ENCODE measurements at places on chromosomes 6 and 20. TPM values are rescaled to one million over a fixed set of nuclear protein-coding genes. Genes with fewer than 3 reads are reported as not detected.

DNA sequence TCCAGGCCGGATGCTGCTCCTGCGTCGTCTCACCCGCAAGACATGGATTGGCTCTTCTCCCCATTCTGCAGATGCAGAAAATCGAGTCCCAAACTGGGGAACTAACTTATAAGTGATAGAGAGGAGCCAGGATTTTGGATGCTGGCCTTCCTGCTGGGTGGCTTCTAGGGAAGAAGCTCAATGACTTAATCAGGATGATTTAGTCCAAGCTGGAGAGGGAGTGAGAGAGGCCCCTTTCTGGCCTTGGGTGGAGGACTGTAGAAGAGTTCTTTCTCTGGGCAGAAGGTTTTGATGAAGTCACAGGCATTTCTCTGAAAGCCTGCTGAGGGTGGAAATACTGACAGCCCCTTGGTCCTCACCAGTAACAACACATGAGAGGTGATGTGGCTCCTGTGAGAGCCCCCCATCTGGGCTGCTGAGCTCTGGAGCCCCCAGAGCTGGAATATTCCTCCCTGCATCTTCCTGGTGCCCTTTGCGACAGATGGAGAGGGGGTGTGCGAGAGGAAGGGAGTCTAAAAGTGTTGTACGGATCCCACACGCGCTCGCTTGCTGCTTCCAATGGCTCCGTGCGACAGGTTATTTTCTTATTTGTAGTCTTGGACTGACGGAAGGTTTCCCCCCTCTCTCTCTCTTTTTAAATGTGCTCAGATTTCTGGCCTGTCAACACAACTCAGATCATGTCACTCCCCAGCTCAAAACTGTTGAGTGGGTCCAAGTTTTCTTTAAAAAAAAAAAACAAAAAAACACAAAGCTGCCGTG lies 3.5 kb downstream of the SIRPA start:
- H3K4me1 ChIP-seq, result peaks cover 23% of the 10 kb centered on the region
- peaks cover 23% of the 10 kb centered on the region for H3K27me3 ChIP-seq
- H3K27ac ChIP-seq, result no peak overlapping the region
- no peak overlapping the region for H3K4me3 ChIP-seq
- no peaks in the 10 kb centered on the region for H3K36me3 ChIP-seq
- DNase-seq, result no peak

- no peaks in the 10 kb centered on the region for H3K27me3 ChIP-seq
- H3K4me1 ChIP-seq, result no peaks in the 10 kb centered on the region
- H3K27ac ChIP-seq, result no peak overlapping the region
- no peak for DNase-seq
Observed at GRCh38 chr20:47066484-47067270, 172.0 kb downstream of the EYA2 start.

DNA sequence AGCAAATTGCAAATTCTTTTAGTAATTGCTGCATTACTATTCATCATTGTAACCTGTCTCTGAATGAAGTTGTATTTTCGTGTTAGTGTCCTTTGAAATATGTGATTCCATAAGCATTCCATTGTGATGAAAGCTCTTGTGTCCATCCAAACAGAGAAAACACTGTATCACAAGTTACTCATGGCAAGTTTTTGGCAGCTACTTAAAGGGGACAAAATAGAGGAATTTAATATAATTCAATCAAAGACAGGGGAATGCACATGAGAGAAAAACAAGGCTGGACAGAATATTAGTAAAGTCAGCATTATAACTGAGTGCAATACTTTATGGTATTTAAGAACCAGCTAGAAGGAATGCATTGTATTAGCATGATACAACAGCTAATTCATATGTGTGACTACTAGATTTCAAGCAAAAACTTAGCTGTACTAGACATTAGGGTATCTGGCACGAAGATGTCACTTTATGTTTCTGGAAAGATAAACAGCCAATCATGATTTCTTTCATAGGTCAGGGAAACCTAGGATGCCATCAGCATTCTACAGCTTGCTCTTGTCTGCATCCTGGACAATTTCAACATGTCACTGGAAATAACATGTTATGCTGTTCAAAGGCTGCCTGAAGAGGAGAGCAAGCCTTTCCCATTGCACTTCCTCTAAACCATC lies 270.6 kb upstream of the MARCKS start:
- H3K4me1 ChIP-seq, result peaks cover 4% of the 10 kb centered on the region
- no peak overlapping the region for H3K4me3 ChIP-seq
- no peaks in the 10 kb centered on the region for H3K36me3 ChIP-seq

- H3K36me3 ChIP-seq, result no peaks in the 10 kb centered on the region
- H3K27ac ChIP-seq, result no peak overlapping the region
- DNase-seq, result no peak
- no peaks in the 10 kb centered on the region for H3K4me1 ChIP-seq
- H3K4me3 ChIP-seq, result no peak overlapping the region
Observed at GRCh38 chr6:148186916-148187315, 155.7 kb upstream of the SASH1 start.

- no peaks in the 10 kb centered on the region for H3K4me1 ChIP-seq
- H3K27ac ChIP-seq, result no peak overlapping the region
- H3K4me3 ChIP-seq, result no peak overlapping the region
- no peaks in the 10 kb centered on the region for H3K27me3 ChIP-seq
- DNase-seq, result peak; percentile 40
Observed at GRCh38 chr20:37944456-37944981, 41.6 kb downstream of the VSTM2L start.

GRCh38 chr6:1075444-1075843 lies 236.5 kb upstream of the FOXQ1 start:
- no peaks in the 10 kb centered on the region for H3K27me3 ChIP-seq
- no peak overlapping the region for H3K4me3 ChIP-seq
- H3K4me1 ChIP-seq, result no peaks in the 10 kb centered on the region
- DNase-seq, result no peak
- no peaks in the 10 kb centered on the region for H3K36me3 ChIP-seq
- no peak overlapping the region for H3K27ac ChIP-seq

DNA sequence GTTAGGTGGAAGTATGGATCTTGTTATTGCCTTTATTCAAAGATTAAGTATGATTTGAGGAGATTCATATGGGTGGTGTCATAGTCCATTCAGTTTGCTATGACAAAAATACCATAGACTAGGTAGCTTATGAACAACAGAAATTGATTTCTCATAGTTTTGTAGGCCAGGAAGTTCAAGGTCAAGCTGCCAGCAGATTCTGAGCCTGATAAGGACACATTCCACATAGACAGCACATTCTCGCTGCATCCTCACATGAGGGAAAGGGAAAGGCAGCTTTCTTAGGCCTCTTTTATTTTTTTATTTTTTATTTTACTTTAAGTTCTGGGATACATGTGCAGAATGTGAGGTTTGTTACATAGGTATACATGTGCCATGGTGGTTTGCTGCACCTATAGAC lies 27.7 kb downstream of the ME1 start:
- no peak for DNase-seq
- H3K4me3 ChIP-seq, result no peak overlapping the region
- H3K4me1 ChIP-seq, result no peaks in the 10 kb centered on the region
- H3K27me3 ChIP-seq, result no peaks in the 10 kb centered on the region
- no peak overlapping the region for H3K27ac ChIP-seq

- H3K27ac ChIP-seq, result no peak overlapping the region
- H3K4me1 ChIP-seq, result no peaks in the 10 kb centered on the region
- no peaks in the 10 kb centered on the region for H3K27me3 ChIP-seq
- DNase-seq, result no peak
Observed at GRCh38 chr6:122033564-122034181, 365.8 kb upstream of the HSF2 start.

Gene OR12D3
- not detected for total RNA-seq

Gene CRISP3
- total RNA-seq, result not detected

Gene TDP2
- total RNA-seq, result 51.6 TPM

Gene CST5
- total RNA-seq, result not detected

Gene PRR18
- 0.23 TPM for total RNA-seq

Measured in H1 (cell line).